ENCODE measurements at places on chromosomes 1 and 21.
A peak's percentile ranks its signal among the peaks of the same experiment; 100 is the strongest.

GRCh38 chr1:39261712-39262221, 57.3 kb downstream of the MACF1 start:
- no peak for DNase-seq

GRCh38 chr1:199308349-199308846, 669.6 kb downstream of the PTPRC start:
- no peak for DNase-seq

DNA sequence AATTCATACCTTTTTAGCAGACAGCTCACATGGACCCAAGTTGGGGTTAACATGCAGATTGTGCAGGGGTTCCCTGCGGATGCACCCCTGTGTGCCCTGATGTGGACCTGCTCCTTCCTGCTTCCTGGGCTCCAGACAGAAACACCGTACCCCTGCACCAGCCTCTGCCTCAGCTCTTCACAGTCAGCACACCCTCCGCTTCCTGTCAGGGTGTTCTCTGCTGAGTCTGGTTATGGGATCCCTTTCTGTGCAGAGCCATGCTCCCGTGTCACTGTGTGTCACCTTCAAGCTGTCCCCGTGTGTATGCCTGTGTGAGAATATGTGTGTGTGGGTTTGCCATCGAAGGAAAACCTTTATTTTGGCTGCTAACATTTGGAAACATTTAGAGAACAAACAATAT, 48.7 kb upstream of the KCNJ15 start:
- DNase-seq = no peak

- no peak for DNase-seq
These were observed 96.2 kb upstream of the CYYR1 start for GRCh38 chr21:26669215-26669764.

DNA sequence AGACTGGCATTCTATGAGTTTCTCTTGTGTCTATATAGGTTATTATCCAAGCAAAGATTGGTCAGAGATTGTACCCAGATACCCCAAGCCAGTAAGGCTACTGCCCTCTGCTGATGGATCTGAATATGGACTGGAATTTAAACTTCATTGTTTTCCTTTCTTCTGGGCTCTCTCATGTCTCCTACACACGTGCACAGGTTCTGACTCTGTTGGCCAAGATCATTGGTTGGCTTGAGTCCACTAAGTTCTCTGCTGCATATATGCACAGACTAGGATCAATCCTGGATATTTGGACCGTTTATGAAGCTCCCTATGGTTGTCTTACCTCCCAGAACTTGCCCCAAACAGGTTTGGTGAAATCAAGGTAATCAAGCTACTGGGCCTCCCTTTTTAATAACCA, 69.7 kb downstream of the CC2D1B start:
- DNase-seq = no peak

DNA sequence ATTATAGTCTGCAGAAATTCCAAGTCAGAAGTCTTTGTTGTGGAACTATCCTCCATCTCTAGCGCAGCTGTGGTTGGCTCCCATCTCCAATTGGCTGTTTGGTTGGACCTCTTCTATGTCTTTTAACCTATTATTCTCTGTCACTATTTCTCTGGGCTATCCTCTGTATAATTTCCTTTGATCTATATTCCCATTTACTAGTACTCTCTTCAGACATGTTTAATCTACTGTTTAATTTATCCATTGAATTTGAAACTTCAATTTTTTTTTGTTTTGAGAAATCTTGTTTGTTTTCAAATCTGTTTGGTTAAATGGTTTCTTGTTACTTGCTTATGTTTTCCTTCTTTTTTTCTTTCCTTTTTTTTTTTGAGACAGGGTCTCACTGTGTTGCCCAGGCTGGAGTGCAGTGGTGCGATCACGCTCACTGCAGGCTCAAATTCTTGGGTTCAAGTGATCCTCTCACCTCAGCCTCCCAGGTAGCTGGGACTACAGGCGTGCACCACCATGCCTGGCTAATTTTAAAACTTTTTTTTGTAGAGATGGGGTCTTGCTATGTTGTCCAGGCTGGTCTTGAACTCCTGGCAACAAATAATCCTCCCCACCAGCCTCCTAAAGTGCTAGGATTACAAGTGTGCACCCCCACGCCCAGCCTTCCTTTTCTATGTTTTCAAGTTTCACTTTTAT, 28.1 kb downstream of the SOAT1 start:
- no peak for DNase-seq

- DNase-seq = no peak
These were observed 12.5 kb downstream of the SDC3 start for GRCh38 chr1:30895944-30896660.

- DNase-seq = no peak
These were observed 544.9 kb upstream of the NEGR1 start for GRCh38 chr1:72827278-72827677.

DNA sequence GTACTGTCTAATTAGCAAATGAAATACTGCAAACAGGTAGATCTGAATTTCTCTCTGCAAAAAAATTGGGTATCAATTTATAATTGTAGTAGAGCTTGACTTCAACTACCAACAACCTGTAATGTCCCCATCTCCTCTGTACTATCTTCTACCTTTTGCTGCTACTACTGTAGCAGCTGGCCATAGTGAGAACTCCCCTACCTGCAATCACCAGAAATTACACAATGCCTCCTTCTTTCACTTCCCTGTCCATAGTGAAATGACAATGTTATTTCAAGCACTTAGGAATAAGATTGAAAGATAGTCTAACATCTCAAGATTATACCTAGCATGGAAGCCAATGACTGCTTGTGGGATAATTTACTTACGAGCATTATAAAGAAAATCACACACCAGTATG, 100.4 kb downstream of the ACBD6 start:
- no peak for DNase-seq

GRCh38 chr1:205965036-205965884, 22.0 kb upstream of the SLC26A9 start:
- peak; percentile 20 for DNase-seq

- no peak for DNase-seq
These were observed 147.3 kb upstream of the VAMP3 start for GRCh38 chr1:7623842-7624241.

GRCh38 chr1:111163363-111163762, 23.3 kb downstream of the CEPT1 start:
- no peak for DNase-seq

- DNase-seq = no peak
These were observed 3.3 kb upstream of the KNCN start for GRCh38 chr1:46554597-46555381.

GRCh38 chr1:229886636-229887035, 180.4 kb upstream of the GALNT2 start:
- no peak for DNase-seq

- no peak for DNase-seq
These were observed 68.9 kb upstream of the ACTL8 start for GRCh38 chr1:17686258-17686657.

DNA sequence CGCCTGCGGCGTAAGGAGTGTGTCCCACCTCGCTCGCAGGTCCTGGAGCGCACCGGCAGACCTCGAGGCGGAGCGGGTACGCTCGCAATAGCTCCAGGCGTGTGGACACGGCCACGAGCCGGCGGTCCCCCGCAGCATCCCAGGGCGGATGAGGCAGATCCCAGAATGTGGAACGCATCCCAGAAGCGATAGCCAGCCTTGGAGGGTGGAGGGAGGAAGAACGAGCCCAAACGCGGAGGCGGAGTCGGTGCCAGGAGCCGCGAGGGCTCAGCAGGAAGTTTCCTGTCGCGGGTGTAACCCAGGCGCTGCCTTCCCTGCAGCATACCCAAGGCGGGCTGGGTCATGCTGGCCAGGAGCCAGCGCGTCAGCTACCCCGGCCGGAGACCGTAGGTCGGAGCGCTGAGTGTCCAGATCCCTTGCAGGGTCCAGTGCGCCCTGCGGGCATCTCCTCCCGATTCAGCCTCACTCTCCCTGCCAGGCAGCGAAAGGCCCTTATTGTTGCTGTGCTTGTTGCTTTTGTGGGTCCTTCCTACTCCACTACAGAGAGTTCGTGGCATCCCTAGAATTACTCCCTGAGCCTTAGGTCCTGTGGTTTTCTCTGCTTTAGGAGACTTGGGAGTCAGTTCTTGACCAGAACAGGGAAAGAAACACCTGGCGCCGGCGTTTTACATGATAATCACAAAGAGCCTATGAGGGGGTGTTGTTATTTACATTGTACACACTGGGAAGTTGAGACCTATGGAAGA, 27.7 kb downstream of the STYXL2 start:
- DNase-seq = peak; percentile 81

- DNase-seq = no peak
These were observed 313.4 kb upstream of the FMN2 start for GRCh38 chr1:239778208-239778813.

DNA sequence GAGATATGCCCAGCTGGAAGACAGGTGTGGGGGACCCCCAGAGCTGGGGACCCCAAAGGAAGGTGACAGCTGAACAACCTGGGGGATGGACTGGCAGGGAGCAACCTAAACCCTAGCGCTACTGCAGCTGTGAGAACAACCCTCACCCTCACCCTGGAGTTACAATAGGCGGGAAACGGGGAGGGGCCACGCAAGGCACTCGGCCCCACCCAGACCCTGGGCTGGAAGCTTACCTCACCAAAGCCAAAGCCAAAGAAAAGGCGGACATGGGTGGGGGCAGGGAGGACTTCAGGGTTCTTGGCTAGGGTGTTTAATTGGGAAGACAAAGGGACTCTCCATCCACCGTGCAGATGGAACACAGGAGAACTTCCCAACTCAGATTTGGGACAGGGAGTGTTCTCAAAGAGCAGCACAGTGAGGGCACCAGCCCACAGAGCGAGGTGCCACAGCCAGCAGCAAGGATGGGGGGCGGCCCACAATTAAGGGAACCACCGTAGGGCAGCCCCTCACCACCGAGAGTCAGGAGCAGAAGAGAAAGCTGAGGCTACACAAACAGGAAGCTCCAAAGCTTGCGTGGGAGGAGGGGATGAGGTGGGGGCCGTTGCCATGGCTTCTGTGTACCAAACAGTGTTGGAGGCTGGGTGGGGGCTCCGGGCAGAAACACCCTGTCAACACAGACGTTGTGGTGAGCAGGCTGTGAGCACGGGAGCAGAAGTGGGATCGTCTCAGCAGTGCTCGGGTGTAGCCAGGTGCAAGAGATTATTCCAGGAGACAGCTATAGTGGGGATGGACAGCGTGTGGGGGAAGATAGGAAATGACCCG, 1.9 kb downstream of the TAGLN2 start:
- DNase-seq = peak; percentile 88

DNA sequence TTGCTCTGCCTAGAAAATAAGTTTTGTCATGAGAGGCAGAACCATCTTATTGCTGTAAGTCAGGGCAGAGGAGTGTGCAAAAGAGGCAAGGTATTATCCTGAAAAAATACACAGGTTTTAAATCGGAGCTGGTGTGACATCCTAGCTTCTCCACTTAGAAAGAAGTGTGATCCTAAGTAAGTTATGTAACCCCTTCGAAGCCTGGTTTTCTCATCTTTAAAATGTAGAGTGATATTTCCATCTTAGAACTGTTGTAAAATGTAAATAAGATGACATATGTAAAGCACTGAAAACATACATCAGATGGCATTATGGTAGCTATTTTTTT, 65.1 kb downstream of the IER5 start:
- DNase-seq = no peak

GRCh38 chr1:100234432-100234831, 15.2 kb downstream of the DBT start:
- DNase-seq = no peak

DNA sequence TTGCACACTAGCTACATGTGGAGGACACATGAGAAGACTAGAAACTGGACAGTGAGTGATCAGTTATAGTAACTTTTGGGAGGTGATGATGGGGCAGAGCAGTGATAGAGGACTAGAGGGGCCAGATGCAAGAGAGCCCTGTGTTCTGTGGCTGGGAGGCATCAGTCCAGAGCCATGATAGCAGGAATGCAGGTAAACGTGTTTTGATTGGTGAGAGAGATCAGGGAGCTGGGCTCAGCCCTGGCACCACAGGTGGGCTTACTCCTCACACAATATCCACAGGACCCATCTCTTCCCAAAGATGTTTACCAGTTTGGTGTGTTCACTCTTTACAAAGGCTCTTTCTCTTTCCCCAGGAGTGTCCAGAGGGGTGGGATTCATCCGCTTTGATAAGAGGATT, 86.5 kb downstream of the ELAVL4 start:
- no peak for DNase-seq

GRCh38 chr1:180239145-180240096, 9.4 kb downstream of the LHX4 start:
- peak; percentile 10 for DNase-seq

- DNase-seq = no peak
These were observed 262.1 kb upstream of the SGIP1 start for GRCh38 chr1:66271904-66272254.

GRCh38 chr1:15000030-15000429, 153.5 kb upstream of the TMEM51 start:
- no peak for DNase-seq

- DNase-seq = no peak
These were observed 139.1 kb downstream of the KAZN start for GRCh38 chr1:14737561-14738094.

GRCh38 chr21:42525029-42525581, 11.5 kb downstream of the SLC37A1 start:
- DNase-seq = no peak

DNA sequence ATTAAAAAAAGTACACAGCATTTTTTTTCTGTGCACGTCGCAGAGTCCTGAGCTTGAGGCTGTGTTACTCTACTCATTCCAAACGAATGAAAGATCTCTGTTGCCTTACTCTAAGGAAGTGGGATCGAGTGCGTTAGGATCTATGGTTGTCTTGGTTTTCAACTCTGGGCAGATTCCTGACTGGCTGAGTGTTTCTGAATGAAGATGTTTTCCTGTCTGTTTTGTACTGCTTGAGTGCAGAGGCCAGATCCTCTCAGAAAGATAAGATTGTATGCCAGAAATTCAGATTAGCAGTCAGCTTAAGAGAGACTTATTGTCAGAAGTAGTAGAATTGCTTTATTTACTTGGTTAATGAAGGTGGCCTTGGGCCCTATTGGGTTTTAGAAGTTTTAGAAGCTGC, 14.0 kb downstream of the PLA2G2E start:
- DNase-seq = no peak

GRCh38 chr1:196477262-196477661, 131.0 kb downstream of the KCNT2 start:
- DNase-seq = no peak

DNA sequence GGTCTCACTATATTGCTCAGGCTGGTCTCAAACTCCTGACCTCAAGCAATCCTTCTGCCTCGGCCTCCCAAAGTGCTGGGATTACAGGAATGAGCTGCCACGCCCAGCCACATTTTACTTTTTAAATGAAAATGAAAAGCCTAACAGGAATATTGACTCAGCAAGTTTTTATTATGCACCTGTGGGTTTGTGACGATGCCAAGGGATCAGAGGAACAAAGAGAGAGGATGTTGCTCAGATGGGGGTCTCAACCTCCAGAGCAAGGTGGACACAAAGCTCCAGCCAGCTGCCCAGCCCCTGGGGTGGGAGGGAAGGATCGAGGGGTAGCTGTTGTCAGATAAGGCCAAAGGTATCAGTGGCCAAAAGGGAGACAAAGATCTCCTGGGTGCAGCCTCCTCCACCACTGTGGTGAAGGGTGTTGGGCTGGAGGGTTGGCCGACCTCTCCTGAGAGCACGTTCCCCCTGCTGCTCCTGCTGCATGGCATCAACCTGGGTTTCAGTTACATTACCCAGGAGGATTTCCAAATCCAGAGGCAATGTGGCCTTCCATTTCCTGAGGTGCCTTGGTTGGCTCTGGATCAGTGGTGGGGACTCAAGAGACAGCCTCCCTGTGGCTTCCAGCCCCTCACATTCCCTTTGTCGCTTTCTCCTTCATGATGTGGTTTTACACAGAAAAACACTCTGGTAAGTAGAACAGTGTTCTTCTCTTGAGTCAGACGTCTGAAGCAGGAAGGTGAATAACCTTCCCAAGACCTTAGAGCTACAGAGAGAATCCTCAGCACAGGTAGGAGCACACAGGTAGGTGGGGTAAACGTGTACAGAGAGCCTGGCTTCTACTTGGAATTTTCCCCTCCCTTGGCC, 34.2 kb downstream of the ZNF496 start:
- no peak for DNase-seq

Measured in Peyer's patch (tissue), 4 donors.